Diencephalon (tissue), 1 donor: ENCODE measurements at places on chromosomes 4 and X. TPM values are rescaled to one million over a fixed set of nuclear protein-coding genes. Genes with fewer than 3 reads are reported as not detected.

The TDO2 gene
- total RNA-seq = 0.92 TPM

The PAGE2B gene
- total RNA-seq = not detected

The SULT1E1 gene
- 12.7 TPM for total RNA-seq

The HDX gene
- total RNA-seq = 13.8 TPM

The CNGA1 gene
- 0.46 TPM for total RNA-seq

The GUCY1B1 gene
- 115 TPM for total RNA-seq
